ENCODE measurements at places on chromosomes 12 and 14.

GRCh38 chr14:61620130-61620946 is 75.0 kb upstream of the HIF1A start:
- DNase-seq: no peak

DNA sequence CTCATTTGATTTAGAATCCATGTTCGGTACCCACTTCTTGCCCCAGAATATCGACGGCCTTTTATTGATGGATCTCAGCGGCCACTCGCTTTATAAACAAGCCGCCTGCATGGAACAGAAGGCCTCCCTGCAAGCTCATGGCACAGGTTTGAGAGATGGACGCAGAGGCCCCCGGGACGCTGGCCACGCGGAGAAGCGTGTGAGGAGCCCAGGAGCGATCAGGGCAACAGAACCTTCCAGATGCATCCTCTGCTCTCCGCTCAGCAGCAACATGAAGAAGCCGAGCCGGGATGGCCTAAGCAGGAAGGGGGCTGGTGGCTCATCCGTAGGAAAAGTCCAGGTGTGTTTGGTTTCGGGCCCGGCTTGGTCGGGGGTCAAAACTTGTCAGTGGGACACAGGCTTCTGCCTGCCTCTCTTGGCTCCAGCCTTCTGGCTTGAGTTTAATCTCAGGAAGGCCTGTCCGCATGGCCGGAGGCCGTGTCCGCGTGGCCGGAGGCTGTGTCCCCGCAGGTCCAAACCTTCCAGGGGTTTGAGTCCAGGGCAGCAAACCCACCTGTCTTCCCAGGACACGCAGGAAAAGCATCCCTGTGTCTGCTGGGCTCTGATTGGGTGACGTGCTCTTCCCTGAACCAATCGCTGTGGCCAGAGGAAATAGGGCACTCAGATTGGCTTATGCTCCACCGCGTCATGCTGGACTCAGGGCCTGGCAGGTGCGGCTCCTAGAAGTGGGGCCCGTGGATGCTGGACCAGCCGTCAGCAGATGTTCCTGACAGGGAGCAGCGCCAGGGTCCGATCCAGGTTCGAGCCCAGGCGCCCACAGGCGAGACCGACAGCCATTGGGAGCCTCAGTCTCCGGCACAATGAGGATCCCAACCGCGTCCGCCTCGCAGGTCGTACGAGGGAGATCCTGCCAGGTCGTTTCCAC is 65.0 kb downstream of the GALNT9 start:
- DNase-seq: no peak

DNA sequence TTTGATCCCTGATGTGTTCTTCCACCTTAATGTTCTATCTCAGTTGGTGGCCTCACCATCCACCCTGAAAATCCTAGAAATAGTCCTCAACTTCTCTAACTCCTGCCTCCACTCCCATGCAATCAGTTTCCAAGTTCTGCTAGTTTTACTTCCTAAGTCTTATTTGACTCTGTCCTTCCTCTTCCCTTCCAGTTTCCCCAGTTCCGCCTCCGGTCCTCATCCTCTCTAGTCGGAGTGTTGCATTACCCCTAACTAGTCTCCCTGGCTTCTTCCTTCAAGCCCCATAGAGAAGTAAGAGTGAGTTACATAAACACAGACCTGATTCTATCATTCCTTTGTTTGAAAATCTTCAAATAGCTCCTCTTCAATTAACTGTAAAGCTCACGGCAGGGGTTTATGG is 236.5 kb downstream of the GXYLT1 start:
- no peak for DNase-seq

DNA sequence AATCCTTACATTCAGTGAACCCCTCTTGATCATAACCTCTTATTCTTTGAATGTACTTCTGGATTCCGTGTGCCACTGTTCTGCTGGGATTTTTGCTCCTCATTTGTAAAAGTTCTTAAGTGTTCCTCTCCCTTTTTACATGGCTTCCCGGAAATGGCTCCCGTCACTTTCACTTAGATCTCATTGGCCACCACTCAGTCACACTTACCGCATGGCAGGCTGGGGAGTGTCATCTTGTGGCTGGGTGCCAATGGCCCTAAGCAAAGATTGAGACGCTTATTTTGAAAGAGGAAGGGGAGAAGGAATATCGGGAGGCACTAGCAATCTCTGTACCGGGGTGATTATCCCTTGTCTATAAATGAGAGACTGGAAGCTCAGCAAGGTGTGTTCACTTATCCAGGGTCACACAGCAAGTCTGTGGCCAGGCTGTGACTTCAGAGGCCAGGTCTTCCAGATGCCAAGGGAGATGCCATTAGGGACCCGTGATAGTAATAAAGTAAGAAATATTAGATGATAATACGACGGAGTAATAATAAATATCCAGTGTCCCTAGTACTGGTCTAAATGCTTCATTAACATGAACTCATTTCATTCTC is 68.8 kb downstream of the RNFT2 start:
- no peak for DNase-seq

DNA sequence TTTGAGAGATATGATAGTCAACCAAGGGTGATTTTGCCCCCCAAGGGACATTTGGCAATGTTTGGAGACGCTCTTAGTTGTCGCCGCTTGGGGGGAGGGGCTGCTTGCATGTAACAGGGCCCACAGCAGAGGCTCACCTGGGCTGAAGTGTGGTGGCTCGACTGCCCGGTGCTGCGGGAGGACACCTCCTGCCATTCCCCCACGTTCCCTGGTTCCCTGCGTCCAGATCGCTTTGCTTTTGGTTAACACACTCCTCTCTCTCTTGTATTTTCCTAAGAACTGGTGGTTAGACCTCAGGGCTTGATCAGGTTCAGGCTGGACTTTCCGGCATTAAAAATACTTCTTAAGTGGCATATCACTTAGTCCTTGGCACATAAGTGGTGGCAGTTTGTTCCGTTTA is 18.9 kb downstream of the PPP2R5C start:
- DNase-seq: no peak

GRCh38 chr12:112294793-112295192 is 87.4 kb downstream of the HECTD4 start:
- DNase-seq: no peak

DNA sequence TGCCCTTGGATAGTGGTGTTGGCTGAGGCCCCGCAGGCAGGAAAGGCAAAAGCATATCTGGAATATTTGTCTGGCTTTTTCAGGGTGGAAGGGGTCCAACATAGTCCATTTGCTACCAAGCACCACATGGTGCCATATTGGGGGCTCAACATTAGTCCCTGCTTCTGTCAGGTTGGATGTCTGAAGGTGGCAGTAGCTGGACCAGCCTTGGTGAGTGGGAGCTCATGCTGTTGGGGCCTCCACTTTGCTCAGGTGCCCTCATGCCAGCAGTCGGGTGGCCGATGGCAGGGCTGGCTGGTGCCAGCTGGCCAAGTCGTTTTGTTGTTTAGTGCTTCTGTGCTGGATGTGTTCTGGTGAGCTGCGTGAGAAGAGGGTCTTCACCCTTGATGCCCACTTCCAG is 135.3 kb downstream of the PAPOLA start:
- no peak for DNase-seq

- DNase-seq: no peak
These were observed at the start of gene CPNE6 for GRCh38 chr14:24071144-24071697. CPNE6 (plus strand) TSS chr14:24071562; CDS start chr14:24072937, 1,375 bp downstream.

DNA sequence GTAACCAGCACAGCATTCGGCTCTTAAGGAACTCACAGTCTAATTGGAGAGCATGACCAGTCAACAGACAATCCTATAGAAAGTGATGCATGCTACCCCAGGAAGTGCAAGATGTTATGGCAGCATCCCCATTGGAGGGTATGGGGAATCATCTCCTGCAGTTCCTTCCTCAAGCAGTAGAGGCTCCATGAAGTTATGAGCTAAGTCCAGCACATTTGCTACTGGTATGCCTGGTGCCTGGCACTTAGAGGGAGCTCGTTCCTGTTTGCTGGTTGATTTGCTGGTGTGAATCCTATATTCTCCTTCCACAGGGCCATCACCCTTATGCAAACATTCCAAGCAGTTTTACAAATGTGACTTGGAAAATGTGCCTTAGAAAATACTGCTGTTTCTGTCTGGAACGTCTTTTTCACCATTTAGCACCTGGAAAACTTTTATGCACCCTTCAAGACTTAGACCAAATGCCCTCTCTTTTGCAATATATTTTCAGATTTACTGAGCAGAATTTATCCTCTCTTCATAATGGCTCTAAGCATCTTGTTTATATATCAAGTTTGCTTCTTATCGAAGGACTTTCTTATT is 136.1 kb upstream of the WSCD2 start:
- peak; percentile 73 for DNase-seq

GRCh38 chr14:54813081-54813480 is 89.5 kb downstream of the GCH1 start:
- no peak for DNase-seq

GRCh38 chr12:92648242-92649031 is 54.4 kb upstream of the PLEKHG7 start:
- DNase-seq: no peak

GRCh38 chr14:68553311-68553710 is 239.6 kb downstream of the ZFP36L1 start:
- no peak for DNase-seq

DNA sequence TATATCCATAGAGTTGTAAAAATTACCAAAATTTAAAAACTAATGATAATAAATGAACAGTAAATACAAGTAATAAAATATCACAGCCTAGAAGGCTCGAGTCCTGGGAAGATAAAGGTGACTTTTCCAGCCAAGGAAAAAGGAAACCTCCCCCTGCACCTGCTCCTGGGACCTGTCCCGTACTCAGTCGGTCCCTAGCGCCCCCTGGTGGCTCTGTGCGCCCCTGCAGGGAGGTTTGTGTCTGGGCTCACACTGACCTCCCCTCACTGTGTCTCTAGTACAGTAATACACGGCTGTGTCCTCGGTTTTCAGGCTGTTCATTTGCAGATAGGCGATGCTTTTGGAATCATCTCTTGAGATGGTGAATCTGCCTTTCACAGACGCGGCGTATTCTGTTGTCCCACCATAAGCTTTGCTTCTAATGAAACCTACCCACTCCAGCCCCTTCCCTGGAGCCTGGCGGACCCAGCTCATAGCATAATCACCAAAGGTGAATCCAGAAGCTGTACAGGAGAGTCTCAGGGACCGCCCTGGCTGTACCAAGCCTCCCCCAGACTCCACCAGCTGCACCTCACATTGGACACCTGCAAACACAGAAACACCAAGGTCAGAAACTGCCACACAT is 1030.4 kb downstream of the TMEM121 start:
- DNase-seq: peak; percentile 37

DNA sequence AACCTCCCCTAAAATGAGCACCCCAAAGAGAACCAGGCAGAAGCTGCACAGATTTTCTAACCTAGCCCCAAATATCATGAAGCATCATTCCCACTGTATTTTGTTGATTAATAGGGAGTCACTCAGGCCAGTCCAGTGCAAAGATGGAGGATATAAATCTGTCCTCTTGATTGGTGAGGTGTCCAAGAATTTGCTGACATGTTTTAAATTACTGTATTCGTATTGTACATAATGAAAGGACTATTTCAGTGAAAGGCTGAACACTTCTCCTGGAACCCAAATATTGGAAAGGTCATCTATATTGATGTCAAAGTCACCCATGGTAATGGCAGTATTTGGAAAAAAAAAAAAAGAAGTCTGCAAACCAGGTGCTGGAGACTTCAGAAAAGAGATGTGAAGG is 477.5 kb downstream of the RMST start:
- DNase-seq: no peak

GRCh38 chr14:25411781-25412757 is 362.1 kb upstream of the STXBP6 start:
- peak; percentile 34 for DNase-seq

- no peak for DNase-seq
These were observed 44.4 kb downstream of the DGLUCY start for GRCh38 chr14:91158091-91158790.

GRCh38 chr12:6567112-6567670 is 900 bp downstream of the NOP2 start:
- DNase-seq: no peak

DNA sequence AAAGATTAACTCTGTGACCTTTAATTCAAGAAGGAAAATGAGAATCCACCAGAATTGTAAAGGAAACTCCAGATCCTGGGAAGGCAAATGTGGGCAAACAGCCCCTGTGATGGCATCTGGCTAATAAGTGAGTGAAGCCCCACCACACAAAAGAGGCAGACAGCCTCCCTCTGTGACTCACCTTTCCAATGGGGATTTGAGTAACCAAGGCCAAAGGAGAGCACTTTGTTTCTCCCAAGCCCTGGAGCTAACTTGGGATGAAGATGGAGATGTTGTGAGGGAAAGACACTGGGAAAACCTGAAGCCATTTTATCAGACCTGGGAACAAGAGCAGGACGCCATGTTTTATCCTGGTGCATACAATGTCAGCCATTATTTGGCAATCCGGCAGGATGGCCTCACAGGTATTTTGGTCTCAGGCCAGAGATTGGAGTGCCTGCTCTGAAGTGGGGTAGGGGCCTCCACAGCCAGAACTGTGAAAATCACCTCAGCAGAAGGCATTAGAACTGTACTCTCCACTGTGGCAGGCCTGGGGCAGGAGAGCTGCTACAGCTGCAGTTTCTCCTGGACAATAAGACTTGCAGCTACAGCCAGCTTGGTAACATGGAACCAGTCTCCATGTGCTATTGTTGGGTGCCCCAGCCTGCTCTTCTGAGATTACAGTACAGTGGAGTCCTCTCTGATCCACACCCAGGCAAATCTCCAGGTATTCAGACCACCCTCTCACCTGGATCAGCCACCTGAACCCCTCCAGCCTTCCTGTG is 96.6 kb upstream of the PCED1B start:
- DNase-seq: no peak

- DNase-seq: no peak
These were observed 17.6 kb downstream of the ANKRD9 start for GRCh38 chr14:102491786-102492530.

- DNase-seq: peak; percentile 86
These were observed 249.6 kb upstream of the TBX3 start for GRCh38 chr12:114933428-114934160.

GRCh38 chr12:108254517-108255251 is 84.4 kb downstream of the CMKLR1 start:
- DNase-seq: no peak

GRCh38 chr12:28367326-28367725 is 177.1 kb downstream of the CCDC91 start:
- no peak for DNase-seq

DNA sequence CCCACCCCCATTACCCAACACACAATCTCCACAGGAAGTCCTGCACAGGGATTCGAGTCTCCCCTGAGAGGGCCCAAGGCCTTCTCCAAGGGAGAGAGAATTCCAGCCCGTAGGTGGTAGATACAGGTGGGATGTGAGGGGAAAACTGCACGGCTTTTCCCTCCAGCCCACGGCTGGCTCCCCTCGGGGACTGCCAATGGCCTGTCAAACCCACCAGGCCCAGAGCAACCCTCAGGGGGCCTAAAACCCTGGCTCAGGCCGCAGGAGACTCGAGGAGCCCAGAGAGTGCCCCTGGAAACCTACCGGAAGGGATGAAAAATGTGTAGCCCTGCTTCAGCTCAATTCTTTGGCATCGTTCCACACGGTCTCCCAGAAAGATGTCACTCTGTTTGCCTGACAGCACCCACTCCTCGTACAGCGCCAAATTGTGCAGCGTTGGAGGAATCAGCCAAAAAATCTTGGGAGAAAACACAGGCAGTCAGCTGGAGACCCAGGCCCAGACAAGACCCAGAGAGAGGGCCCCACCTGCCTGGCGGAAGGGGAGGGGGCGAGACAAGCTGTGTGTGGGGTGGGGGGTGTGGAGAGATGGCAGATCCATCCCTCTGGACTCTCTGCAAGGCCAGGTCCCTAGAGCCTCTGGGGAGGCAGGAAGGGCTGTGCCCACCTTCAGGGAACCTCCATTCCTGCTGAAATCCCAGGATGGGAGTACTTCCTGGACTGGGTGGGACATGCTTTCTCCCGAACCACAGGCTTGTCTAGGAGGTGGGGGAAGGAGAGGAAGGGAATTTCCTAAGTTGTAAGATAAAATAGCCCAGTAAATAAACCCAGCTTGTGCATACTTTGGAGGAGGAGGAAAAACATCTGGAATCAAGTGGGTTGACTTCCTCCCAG is 48.1 kb downstream of the KDM2B start:
- DNase-seq: no peak

GRCh38 chr12:71858848-71859247 is 19.3 kb downstream of the TBC1D15 start:
- DNase-seq: no peak

Measured in SW 1271 (cell line).